Ecto neural progenitor cell (in vitro differentiated cells): ENCODE measurements at places on chromosomes 1 and 21.

DNA sequence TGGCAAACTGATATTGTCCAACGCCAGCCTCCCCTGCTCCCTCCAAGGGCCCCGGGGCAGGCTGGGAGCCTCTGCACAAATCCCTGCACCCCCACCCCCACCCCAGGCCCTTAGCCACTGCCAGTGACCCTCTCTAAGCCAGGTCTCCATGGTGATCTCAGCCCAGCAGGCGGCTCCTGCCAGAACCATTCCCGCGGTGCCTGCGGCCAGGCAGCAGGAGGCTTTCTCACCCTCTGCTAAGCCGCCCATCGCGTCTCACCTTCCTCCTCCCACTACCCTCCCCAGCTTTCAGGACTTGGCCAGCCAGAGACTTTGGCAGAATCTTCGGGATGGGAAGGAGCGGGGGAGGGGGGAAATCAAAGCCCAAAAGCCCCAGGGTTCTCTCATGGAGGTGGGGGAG lies 46.8 kb upstream of the WASF2 start:
- peak; percentile 84 for DNase-seq

GRCh38 chr1:39952359-39953110 lies 2.4 kb upstream of the MFSD2A start:
- DNase-seq, result no peak

- DNase-seq, result no peak
These were observed 1079.1 kb downstream of the ADGRL2 start for GRCh38 chr1:82879701-82880305.

- DNase-seq, result no peak
These were observed 80.3 kb downstream of the NFIA start for GRCh38 chr1:61162520-61163258.

DNA sequence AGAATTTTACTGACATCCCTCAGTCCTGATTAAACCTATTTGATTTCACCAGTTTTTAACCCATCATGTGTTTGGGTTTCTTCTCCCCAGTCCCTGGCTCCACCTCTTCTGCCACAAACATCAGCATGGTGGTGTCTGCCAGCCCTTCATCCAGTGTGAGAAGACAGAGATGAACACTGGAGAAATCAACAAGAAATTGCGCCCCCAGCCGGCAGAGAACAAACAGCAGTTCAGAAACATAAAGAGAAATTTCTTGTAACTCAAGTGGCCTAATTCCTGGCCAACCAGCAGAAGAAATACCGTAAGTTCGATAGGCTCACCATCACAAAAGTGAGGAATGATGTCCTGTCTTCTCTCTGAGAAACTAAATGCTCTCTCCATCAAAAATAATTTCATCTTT lies 18.3 kb downstream of the S100A11 start:
- DNase-seq, result peak; percentile 54

DNA sequence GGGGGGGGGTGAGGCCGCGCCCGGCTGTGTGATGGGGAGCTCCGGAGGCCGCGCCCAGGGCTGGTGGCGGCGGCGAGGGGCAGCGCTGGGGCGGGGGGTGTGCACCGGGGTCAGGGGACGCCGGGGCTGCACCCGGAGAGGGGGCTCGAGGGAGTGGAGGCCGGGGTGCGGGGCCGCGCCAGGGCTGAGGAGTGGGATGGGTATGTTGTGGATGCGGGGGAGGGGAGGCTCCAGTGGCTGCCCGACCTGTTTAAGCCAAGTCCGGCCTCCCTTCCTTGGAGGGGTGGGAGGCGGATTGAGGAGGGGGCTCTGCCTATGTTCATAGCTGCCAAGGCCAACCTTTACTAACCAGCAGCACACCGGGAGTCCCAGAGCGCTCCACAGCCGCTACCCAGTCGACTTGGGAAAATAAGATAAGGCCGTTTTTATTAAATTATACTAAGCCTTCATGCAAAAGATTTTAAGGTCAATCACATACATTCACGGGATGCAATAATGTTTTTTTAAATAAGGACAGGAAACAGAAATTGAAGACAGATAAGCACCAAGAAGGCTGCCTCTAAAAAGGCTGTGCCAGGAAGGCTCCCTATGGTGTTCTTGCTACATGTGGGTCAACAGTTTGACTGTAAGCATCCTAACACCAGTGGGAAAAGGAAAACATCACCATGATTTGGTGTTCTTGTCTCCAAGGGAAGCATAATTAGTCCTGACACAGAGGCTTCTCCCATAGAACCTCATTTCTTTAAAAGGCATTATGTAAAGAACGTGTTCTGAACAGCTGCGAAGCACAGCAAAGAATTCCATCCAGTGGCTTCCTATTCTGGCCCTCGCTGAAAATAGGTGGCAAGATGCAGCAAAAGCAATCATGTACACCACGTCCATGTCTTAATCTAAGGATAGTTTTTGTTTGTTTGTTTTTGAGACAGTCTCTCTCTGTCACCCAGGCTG lies 626 bp upstream of the HLCS start:
- DNase-seq, result peak; percentile 77

DNA sequence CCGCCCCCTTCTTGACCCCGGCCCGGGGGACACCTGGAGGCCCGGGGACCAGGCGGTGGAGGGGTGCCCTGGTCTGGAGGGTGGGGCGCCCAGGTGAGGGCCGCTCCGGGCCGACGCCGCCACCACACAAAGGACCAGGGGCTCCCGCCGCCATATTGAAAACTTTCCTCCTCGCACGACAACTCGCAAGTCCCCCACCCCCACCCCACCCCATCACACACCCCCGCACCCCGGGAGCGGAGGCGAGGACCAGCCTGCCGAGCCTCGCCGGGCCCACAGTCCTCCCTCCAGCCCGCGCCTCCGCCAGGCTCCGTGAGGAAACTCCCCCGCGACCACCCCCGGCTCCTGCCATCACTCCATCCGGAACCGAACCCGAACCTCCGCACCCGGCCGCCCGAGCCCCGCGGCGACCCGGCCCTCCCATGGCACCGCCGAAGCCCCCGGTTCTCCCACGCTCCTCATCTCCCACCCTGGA lies 733 bp downstream of the KDM5B start:
- DNase-seq, result peak; percentile 61

DNA sequence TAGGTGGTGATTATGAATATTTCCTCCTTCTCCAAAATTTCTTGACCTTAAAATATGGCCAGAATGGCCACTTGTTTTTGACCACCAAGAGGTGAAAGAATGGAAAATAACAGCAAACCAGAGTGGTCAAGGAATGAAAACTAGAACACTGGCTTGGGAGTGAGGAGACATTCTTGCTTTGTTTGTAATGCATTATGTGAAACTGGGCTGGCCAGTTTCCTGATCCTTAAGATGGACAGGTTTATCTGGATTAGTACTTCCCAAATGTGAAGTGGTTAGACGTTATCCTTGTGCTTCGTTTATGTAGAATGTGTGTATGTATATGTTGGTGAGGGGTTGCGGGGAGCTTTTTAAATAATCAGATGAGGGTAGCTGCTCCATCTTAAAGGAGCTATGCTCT lies 12.8 kb downstream of the PLA2G4A start:
- no peak for DNase-seq

DNA sequence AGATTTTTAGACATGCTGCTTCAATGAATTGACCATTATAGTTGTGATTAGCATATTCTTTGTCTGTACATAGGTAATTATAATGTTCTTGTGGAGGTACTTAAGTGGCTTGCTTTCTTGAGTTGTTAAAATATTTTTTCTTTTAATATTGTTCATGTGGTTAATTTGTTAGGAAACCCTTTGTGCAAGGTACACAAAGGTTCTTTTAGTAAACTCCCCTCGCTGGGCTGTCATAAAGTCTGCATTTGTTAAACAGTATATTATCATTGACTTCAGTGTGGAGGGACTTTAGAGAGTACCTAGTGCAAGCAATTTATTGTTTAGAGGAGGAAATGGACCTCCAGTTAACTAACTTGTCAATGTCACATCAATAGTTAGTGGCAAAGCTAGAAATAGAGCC lies 52.5 kb downstream of the DISP1 start:
- no peak for DNase-seq

DNA sequence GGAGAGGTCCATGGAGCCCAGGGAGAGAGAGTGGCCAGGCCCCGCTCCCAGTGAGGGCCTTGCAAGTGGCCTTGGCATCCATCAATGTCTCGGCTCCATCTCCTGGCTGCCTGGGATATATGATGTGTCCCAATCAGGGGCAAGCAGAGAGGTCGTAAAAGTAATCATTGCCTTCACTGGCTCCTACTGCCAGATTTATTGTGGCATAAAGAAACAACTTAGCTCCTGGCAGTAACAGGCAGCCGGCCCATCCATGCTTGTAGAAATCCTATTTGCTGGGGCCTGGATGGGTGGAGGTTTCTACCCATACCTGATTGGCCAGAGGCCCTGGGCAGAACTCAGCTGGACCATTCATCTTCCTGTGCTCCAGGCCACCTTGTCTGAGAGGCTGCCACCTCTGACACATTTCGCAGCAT lies 272.6 kb downstream of the MATN1 start:
- peak; percentile 31 for DNase-seq

- DNase-seq, result no peak
These were observed 3.2 kb upstream of the SRM start for GRCh38 chr1:11062965-11063401.

- no peak for DNase-seq
These were observed 23.6 kb upstream of the WASF2 start for GRCh38 chr1:27513528-27513927.
